ENCODE measurements at places on chromosomes 5 and 9. TPM values are rescaled to one million over a fixed set of nuclear protein-coding genes. Genes with fewer than 3 reads are reported as not detected.

The CDKN2A gene
- 18.1 TPM for total RNA-seq

The FAM153A gene
- 10.1 TPM for total RNA-seq

The CNTFR gene
- total RNA-seq = 3.8 TPM

The NCS1 gene
- 58.3 TPM for total RNA-seq

The TMEM215 gene
- under 0.01 TPM for total RNA-seq

The PAPPA gene
- total RNA-seq = 9.4 TPM

The FAM221B gene
- not detected for total RNA-seq

The F2RL2 gene
- total RNA-seq = 0.26 TPM

The INSL6 gene
- not detected for total RNA-seq

The HSPB3 gene
- not detected for total RNA-seq

The CHSY3 gene
- total RNA-seq = 0.76 TPM

GRCh38 chr9:38047301-38048251 is 21.5 kb downstream of the SHB start:
- peaks cover 17% of the 10 kb centered on the region for H3K4me1 ChIP-seq
- no peak overlapping the region for H3K4me3 ChIP-seq
- peak; percentile 86 for DNase-seq
- H3K27ac ChIP-seq = peak overlapping the region; percentile 85
- H3K36me3 ChIP-seq = no peaks in the 10 kb centered on the region
- no peaks in the 10 kb centered on the region for H3K27me3 ChIP-seq

GRCh38 chr9:34962546-34962945 is 4.5 kb downstream of the PHF24 start:
- H3K36me3 ChIP-seq = no peaks in the 10 kb centered on the region
- no peak for DNase-seq
- H3K4me3 ChIP-seq = no peak overlapping the region
- peaks cover 16% of the 10 kb centered on the region for H3K27me3 ChIP-seq
- H3K27ac ChIP-seq = no peak overlapping the region

DNA sequence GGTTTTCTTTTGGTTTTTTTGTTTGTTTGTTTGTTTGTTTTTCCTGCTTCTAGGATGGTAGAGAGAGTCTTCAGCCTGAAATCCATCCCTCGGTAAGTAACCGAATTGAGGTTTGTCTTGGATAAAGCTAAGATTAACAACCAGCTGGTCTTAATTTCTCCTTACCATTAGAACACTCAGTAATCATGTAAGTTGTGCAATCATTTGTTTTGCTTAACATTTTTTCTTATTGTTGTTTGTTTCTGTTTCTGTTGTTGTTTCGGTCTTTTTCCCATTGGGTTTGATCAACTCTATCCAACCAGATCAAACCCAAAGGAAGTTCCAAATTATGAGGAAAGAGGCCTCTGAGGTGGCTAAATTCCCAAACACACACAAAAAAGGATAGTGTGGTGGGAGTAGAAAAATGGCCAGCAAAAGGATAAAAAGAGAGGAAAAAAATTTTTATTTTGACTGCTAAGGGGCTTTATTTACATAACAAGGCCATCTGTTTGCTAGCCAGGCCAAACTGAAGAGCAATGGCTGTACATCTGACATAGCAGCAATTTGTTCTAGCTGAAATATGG is 49.6 kb upstream of the ANKRD31 start:
- no peak overlapping the region for H3K27ac ChIP-seq
- H3K4me1 ChIP-seq = no peaks in the 10 kb centered on the region
- DNase-seq = no peak
- H3K4me3 ChIP-seq = no peak overlapping the region

GRCh38 chr5:116378007-116378776 is 196.4 kb downstream of the SEMA6A start:
- H3K27me3 ChIP-seq = no peaks in the 10 kb centered on the region
- H3K36me3 ChIP-seq = no peaks in the 10 kb centered on the region
- H3K27ac ChIP-seq = no peak overlapping the region
- no peak overlapping the region for H3K4me3 ChIP-seq

GRCh38 chr9:125795970-125796596 is 48.9 kb downstream of the PBX3 start:
- H3K36me3 ChIP-seq = no peaks in the 10 kb centered on the region
- no peaks in the 10 kb centered on the region for H3K27me3 ChIP-seq
- H3K27ac ChIP-seq = no peak overlapping the region
- H3K4me3 ChIP-seq = no peak overlapping the region
- peaks cover 10% of the 10 kb centered on the region for H3K4me1 ChIP-seq

- peaks cover 11% of the 10 kb centered on the region for H3K4me1 ChIP-seq
- DNase-seq = no peak
- no peak overlapping the region for H3K4me3 ChIP-seq
- no peaks in the 10 kb centered on the region for H3K36me3 ChIP-seq
Measured at GRCh38 chr5:95718203-95718602, 12.9 kb upstream of the RHOBTB3 start.

DNA sequence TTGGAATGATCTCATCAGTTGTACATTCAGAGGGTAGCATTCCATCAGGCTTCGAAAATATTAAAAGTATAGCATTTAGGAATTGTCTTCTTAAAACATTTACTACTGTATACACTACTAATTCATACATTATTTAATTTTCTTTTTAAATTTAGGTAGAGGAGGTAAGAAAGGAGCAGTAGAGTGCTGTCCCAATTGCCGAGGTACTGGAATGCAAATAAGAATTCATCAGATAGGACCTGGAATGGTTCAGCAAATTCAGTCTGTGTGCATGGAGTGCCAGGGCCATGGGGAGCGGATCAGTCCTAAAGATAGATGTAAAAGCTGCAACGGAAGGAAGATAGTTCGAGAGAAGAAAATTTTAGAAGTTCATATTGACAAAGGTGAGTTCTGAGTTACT is 5.2 kb downstream of the DNAJA1 start:
- H3K4me3 ChIP-seq = no peak overlapping the region
- DNase-seq = no peak
- no peaks in the 10 kb centered on the region for H3K27me3 ChIP-seq
- peaks cover 23% of the 10 kb centered on the region for H3K4me1 ChIP-seq
- H3K27ac ChIP-seq = no peak overlapping the region

DNA sequence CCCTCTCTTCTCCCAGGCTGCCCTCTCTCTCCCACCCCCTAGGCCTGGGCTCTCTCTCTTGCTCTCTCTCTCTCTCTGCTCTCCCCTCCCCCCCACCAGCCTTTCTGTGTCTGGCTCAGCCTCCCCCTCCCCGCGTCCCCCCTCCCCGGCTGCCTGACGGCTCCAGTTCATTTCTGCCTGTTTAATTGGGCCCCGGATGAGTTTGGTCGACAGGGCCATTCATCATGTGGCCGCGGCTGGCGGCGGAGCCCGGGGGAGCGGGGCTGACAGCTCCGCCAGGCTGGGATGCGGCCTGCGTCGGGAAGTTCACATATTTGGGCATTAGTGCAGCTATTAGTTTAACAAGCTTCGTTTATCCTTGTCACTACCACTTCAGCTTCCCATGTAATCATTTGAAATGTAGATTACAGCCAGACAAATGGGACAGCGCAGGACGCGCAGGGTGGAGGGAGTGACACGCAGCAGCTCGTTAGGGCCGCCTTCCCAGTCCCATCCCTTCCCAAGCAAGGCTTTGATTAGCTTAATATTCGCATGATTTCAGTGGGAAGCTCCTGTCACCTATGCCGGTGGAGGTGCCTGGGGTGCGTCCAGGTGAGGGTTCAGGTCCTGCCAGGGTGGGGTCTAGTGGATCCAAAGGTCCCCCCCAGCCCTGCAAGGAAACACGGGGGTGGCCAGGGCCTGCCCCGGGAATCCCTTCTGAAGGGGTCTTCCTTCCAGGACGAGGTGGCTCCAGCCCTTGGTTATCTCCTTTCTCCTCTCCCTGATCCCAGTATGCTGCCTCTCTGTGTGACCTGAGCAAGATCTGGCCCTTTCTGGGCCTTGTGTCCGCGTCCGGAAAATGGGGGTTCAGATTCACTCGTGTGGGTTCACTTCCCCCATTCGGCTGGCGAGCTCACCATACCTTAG is 214.8 kb downstream of the PAX5 start:
- DNase-seq = no peak
- H3K4me3 ChIP-seq = no peak overlapping the region

DNA sequence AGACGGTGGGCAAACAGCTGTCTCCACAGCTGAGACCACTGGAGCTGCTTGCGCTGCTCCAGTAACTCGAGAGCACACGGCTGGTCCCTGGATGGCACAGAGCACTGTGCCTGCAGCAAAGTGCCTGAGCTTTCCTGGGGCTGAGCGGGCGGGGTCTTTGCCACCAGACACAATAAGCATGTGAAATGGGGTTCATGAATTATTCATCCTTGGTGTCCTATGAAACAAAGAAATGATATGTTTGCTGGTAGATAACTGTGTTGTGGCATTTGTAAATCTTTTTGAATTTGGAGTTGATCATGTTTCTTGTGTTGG is 151.7 kb upstream of the MPDZ start:
- H3K36me3 ChIP-seq = no peaks in the 10 kb centered on the region
- H3K27ac ChIP-seq = no peak overlapping the region
- H3K4me3 ChIP-seq = no peak overlapping the region
- no peak for DNase-seq
- H3K27me3 ChIP-seq = no peaks in the 10 kb centered on the region

GRCh38 chr5:27708534-27708933 is 670.1 kb upstream of the CDH9 start:
- no peaks in the 10 kb centered on the region for H3K27me3 ChIP-seq
- H3K4me1 ChIP-seq = no peaks in the 10 kb centered on the region
- no peaks in the 10 kb centered on the region for H3K36me3 ChIP-seq
- H3K27ac ChIP-seq = no peak overlapping the region
- no peak overlapping the region for H3K4me3 ChIP-seq

- H3K27ac ChIP-seq = no peak overlapping the region
- DNase-seq = no peak
- no peaks in the 10 kb centered on the region for H3K4me1 ChIP-seq
- H3K4me3 ChIP-seq = no peak overlapping the region
- H3K36me3 ChIP-seq = no peaks in the 10 kb centered on the region
Measured at GRCh38 chr5:94031631-94032030, 290.2 kb upstream of the POU5F2 start.

DNA sequence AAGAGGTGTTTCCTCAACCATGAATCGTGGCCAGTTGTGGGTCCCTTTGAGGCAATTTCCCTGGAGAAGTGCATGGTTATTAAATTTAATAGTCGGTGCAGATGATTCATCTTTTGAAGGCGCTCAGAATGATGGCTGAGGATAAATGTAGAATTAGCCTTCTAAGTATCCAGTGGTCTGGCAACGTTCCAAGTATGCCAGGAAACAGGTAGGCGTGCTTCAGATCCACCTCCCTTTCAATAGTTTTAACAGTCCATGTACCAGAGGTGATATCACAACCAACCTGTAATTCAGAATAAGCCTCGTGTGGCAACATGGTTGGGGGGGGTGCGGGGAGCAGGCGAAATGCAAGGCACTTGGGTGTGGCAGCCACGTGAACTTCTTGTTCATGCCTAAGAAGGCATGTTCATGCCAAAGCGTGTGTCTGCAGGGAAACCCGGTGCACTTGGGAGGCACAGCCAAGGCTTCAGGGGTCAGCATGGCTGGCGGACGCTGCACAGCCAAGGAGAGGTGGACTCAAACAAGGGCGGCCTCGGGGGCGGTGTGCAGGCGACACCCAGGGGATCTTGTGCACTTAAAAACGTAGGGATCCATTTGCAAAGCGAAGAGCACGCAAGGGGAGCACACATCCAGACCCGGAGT is 5.2 kb upstream of the NKD2 start:
- H3K4me1 ChIP-seq = no peaks in the 10 kb centered on the region
- H3K36me3 ChIP-seq = no peaks in the 10 kb centered on the region
- H3K27ac ChIP-seq = no peak overlapping the region
- DNase-seq = peak; percentile 16

GRCh38 chr5:138974227-138975063 is 99.3 kb upstream of the LRRTM2 start:
- DNase-seq = no peak
- H3K4me3 ChIP-seq = no peak overlapping the region
- H3K27ac ChIP-seq = peak overlapping the region; percentile 14
- peaks cover 18% of the 10 kb centered on the region for H3K4me1 ChIP-seq

GRCh38 chr5:7367780-7368179 is 28.2 kb upstream of the ADCY2 start:
- no peak for DNase-seq
- no peaks in the 10 kb centered on the region for H3K27me3 ChIP-seq
- no peak overlapping the region for H3K4me3 ChIP-seq
- H3K4me1 ChIP-seq = no peaks in the 10 kb centered on the region
- H3K27ac ChIP-seq = no peak overlapping the region
- no peaks in the 10 kb centered on the region for H3K36me3 ChIP-seq

DNA sequence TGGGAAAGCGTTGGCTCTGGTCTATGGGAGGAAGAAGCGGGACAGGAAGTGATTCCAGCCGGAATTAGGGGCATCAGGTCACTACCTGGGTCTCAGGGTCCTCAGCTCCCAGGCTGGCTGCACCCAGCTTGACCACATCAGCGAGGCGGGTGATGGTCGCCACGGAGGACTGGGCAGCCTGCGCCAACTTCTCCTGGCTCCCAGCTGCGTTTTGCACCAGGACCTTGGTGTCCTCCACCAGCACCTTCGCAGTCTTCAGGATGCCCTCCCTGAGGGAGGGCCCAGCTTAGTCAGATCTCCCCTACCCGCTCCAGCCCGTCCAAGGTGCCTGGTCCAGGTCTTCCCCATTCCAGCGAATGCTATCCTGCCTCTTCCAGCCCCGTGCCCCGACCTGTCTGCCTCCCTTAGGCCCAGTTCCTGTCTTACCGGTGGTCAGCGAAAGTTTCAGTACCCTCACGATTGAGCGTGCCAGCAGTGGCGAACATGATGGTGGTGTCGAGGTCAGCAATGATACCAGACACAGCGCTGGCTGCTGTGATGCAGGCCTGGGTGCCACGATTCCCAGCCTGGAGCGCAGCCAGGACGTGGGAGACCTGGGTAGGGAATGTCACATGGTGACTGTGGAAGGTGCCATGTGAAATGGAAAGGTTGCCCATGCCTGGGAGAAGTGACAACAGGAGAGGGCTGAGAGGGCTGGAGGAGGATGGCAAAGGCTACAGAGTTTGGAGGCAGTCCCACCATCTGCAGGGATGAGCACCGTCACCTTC is 14.4 kb upstream of the TPM2 start:
- H3K27me3 ChIP-seq = no peaks in the 10 kb centered on the region
- H3K4me3 ChIP-seq = no peak overlapping the region
- H3K4me1 ChIP-seq = peaks cover 12% of the 10 kb centered on the region

GRCh38 chr9:1216532-1216931 is 166.4 kb downstream of the DMRT2 start:
- DNase-seq = no peak
- H3K27ac ChIP-seq = no peak overlapping the region
- no peaks in the 10 kb centered on the region for H3K36me3 ChIP-seq
- H3K27me3 ChIP-seq = no peaks in the 10 kb centered on the region
- no peak overlapping the region for H3K4me3 ChIP-seq

- H3K27ac ChIP-seq = no peak overlapping the region
- H3K4me3 ChIP-seq = no peak overlapping the region
- H3K36me3 ChIP-seq = no peaks in the 10 kb centered on the region
- no peaks in the 10 kb centered on the region for H3K4me1 ChIP-seq
Measured at GRCh38 chr9:11893331-11893730, 799.9 kb upstream of the TYRP1 start.

GRCh38 chr9:105928416-105928815 is 234.1 kb downstream of the TMEM38B start:
- no peaks in the 10 kb centered on the region for H3K4me1 ChIP-seq
- H3K27me3 ChIP-seq = no peaks in the 10 kb centered on the region
- no peak overlapping the region for H3K4me3 ChIP-seq
